A549 treated with CpdA at 1 μM for 4 hours (cell line): ENCODE measurements at places on chromosomes 7 and 10. TPM values are rescaled to one million over a fixed set of nuclear protein-coding genes. Genes with fewer than 3 reads are reported as not detected.

Gene TBXAS1
- total RNA-seq = 8.3 to 11.9 TPM (median 10.7 TPM) in 5 replicates

Gene HOXA9
- 0.45 to 1.3 TPM (median 0.73 TPM) in 5 replicates for total RNA-seq

Gene PTPRZ1
- total RNA-seq = not detected in 5 replicates

Gene LRIT1
- total RNA-seq = not detected in 5 replicates

Gene CYP2W1
- total RNA-seq = 0.06 TPM in 1 of 5 replicates, not detected in the others

Gene LBX1
- total RNA-seq = not detected in 5 replicates

Gene HKDC1
- 17.3 to 24.6 TPM (median 19.4 TPM) in 5 replicates for total RNA-seq

Gene C10orf53
- not detected in 5 replicates for total RNA-seq

Gene VIPR2
- not detected in 5 replicates for total RNA-seq

Gene COL26A1
- total RNA-seq = 0.35 to 0.45 TPM (median 0.38 TPM) in 5 replicates

Gene ACBD7
- total RNA-seq = 0.48 to 1.3 TPM (median 0.95 TPM) in 5 replicates

Gene FAM53B
- 10.3 to 12.8 TPM (median 12.7 TPM) in 5 replicates for total RNA-seq

Gene BRAT1
- total RNA-seq = 25.2 to 40.5 TPM (median 35.0 TPM) in 5 replicates

Gene CASD1
- 8.8 to 10.9 TPM (median 9.8 TPM) in 5 replicates for total RNA-seq
